ENCODE measurements at places on chromosomes 16 and 17. TPM values are rescaled to one million over a fixed set of nuclear protein-coding genes. Genes with fewer than 3 reads are reported as not detected.

DNA sequence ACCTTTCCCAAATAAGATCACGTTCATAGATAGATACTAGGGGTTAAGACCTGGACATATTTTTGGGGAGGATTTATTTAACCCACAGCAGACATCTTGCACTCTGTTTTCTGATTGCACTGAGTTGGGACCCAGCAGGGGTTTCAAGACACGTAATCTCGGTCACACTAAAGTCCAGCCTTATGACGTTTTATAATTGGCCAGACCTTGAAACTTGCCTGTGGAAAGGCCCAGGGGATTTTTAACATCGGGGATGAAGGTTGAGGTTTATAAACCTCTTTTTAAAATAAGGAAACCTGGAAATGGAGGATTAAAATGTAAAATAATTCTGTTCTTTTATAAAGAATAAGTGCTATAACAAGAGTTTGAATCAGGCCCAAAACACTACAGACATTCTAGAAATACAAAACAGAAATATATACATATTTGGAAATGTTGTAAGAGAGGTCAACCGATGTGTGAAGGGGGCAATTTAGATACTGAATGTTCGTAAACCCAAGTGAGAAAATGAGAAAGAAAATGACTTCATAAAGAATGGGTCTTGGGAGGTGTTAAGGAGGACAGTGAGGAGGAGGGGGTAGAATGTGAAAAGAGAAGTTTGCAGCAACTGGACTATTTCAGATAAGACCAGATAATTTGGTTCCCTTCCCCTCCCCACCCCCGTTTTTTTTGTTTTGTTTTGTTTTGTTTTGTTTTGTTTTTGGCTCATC lies 61.1 kb upstream of the NOL11 start:
- DNase-seq: no peak
- H3K36me3 ChIP-seq: peaks cover 4% of the 10 kb centered on the region
- no peak overlapping the region for H3K27ac ChIP-seq
- H3K27me3 ChIP-seq: no peaks in the 10 kb centered on the region
- H3K4me3 ChIP-seq: no peak overlapping the region

DNA sequence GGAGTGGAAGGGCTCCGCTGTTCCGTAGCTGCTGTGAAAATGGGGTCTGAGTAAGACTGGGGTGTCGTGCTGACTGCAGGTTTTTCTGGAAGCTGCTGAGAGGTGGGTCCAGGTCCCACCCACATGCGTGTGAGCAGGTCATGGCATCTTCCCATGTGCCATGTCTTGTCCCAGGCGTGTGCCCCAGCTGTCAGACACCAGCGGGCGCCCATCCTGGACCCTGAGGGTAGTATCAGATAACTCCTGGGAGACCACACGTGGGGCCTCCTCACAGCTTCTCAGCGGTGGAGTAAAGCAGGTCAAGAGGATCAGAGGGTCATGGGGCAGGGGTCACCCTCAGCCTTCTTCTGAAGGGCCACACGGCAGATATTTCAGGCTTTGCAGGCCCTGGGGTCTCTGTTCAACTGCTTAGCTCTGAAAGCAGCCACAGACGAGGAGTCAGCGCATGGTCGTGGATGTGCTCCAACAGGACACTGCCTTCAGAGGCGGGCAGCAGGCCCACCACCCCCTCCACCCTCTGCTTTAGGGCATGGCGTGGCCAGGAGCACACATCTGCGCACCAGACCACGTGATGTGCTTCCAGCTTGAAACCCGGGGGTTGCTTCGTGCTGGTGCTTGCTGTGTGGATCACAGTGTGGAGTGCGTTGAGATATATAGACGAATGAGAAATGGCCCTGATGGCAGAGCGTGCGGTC lies 68.7 kb downstream of the BANP start:
- H3K4me1 ChIP-seq: peaks cover 1% of the 10 kb centered on the region
- H3K36me3 ChIP-seq: peaks cover 60% of the 10 kb centered on the region
- H3K27me3 ChIP-seq: no peaks in the 10 kb centered on the region
- no peak for DNase-seq

DNA sequence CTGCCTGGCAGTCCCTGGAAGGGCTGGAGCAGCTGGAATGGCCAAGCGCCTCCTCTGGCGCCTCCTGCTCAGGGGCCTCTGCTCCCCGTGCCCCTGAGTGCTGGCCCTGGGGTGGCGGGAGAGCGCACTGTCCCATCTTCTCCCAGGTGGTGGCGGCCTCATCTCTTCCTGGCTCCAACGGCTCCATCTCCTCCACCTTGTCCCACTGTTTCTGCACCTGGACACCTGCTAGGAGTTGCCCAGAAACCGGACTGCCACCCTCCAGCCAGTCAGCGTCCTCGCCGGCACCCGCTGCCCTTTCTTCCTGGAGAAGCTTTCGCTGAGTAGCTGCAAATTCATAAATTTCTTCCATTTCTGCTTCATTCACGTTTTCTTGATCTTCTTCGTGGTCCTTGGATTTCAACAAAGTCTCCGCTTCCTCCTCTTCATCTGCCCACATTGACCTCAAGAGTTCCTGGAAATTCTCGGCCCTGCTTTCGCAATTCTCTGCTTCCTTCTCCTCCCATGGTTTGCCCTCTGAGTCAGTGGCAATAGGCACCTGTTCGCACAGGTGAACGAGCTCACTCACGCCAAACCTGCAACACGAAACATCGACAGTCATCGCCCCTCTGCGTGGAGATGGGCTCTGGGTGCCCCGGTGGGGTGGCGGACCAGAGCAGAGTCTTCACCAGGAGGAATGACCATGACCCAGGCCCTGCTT lies 13.7 kb upstream of the NLRC3 start:
- no peaks in the 10 kb centered on the region for H3K27me3 ChIP-seq
- H3K36me3 ChIP-seq: no peaks in the 10 kb centered on the region
- H3K4me3 ChIP-seq: no peak overlapping the region
- peak overlapping the region; percentile 13 for H3K27ac ChIP-seq
- H3K4me1 ChIP-seq: peaks cover 10% of the 10 kb centered on the region
- no peak for DNase-seq

DNA sequence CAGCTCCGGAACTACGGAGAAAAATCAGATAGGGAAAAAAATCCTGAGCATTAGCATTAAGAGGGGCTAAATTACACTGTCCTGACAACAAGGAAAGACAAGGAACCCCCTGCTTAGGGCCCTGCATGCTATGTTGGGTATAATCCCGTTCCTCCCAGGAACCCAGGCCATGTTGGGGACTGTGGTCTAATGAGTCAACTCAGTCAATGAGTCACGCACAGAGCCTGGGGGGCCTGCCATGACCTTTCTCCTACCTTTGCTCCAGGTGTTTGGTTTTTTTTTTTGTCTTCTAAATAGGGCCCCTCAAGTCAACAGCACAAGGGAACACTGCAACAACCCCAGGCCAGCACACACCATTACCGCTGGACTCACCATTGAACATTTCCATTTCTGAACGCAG lies 8.9 kb upstream of the ZNF200 start:
- H3K27me3 ChIP-seq: no peaks in the 10 kb centered on the region
- no peak overlapping the region for H3K27ac ChIP-seq

GRCh38 chr17:81428121-81428515 lies 32.9 kb downstream of the BAHCC1 start:
- peaks cover 57% of the 10 kb centered on the region for H3K4me1 ChIP-seq
- H3K4me3 ChIP-seq: no peak overlapping the region
- no peak overlapping the region for H3K27ac ChIP-seq
- H3K36me3 ChIP-seq: no peaks in the 10 kb centered on the region
- DNase-seq: no peak

DNA sequence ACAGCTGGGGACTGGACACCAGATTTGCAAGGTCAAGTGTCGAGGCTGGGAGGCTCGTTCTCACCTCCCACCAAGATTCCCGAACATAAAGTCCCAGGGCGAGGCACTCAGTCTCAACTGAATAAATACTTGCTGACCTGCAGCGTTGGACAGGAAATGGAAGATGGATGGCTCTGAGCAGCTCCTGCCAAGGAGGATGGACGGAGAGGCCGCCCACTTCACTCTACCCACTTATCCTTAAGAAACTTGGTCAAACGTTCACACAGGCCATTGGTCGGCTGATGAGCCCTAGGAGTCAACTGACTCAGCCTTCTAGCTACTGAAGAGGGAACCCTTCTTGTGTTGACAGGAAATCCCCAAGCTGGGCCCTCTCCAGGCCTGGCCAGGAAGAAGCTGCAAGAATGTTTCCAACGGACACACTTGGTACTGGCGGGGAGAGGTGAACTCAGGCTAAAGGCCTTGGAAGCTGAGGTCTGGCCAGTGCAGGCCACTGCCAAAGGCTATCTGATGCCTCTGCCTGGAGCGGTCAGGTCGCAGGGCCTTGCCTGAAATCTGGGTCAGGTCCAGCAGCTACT lies 50.0 kb downstream of the VAC14 start:
- DNase-seq: peak; percentile 92
- H3K27me3 ChIP-seq: no peaks in the 10 kb centered on the region
- peaks cover 42% of the 10 kb centered on the region for H3K4me1 ChIP-seq
- H3K36me3 ChIP-seq: no peaks in the 10 kb centered on the region
- H3K4me3 ChIP-seq: no peak overlapping the region

DNA sequence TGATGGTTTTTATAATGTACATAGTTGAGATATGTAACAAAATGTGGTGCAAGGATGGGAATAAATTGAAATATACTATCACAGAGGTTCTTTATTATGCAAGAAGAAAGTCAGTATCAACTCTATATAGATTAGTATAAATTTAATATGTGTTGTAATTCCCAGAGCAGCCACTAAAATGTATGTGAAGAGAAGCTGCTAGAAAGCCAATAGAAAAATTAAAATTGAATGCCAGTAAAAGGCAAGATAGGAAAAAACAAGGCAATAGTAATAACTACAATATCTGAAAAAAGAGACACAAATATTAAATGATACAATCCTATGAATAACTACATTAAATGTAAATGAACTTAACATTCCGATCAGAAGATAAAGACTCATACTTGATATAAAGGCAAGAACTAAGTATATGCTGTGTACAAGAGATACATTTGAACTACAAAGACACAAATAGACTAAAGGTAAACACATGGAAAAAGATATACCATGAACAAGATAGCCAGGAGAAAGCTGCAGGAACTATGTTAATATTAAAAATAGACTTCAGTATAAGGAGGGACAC lies 92.0 kb downstream of the ABCA8 start:
- H3K36me3 ChIP-seq: no peaks in the 10 kb centered on the region
- no peak for DNase-seq
- no peak overlapping the region for H3K27ac ChIP-seq
- no peak overlapping the region for H3K4me3 ChIP-seq
- H3K4me1 ChIP-seq: no peaks in the 10 kb centered on the region

- DNase-seq: no peak
- no peak overlapping the region for H3K4me3 ChIP-seq
- peaks cover 8% of the 10 kb centered on the region for H3K27me3 ChIP-seq
- H3K36me3 ChIP-seq: no peaks in the 10 kb centered on the region
Observed at GRCh38 chr17:11001651-11002050, 163.8 kb upstream of the PIRT start.

DNA sequence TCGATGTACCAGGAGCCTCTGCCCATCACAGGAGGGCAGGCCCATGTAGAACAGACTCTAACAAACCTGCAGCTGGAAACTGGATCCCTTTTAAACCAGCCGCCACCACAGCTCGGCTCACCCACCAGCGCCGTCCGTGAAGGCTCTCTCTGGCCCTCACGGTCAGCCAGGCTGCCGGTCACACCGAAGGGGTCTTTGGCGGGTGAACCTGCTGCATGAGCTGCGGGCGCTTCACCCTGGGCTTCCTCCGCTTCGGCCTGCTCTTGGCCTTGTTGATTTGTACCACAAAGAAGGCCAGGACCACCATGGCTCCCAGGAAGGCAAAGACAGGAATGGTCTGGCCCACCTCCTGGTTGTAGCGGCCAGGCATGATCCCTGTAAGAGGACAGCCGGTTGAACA lies 11.7 kb upstream of the SLC38A8 start:
- H3K4me3 ChIP-seq: no peak overlapping the region
- no peaks in the 10 kb centered on the region for H3K36me3 ChIP-seq

- H3K27ac ChIP-seq: no peak overlapping the region
- no peaks in the 10 kb centered on the region for H3K4me1 ChIP-seq
- DNase-seq: no peak
- H3K27me3 ChIP-seq: no peaks in the 10 kb centered on the region
- H3K36me3 ChIP-seq: no peaks in the 10 kb centered on the region
Observed at GRCh38 chr16:80573700-80574120, 32.9 kb downstream of the DYNLRB2 start.

GRCh38 chr16:3578610-3579551 lies 1.7 kb upstream of the NLRC3 start:
- H3K36me3 ChIP-seq: peaks cover 27% of the 10 kb centered on the region
- H3K27ac ChIP-seq: no peak overlapping the region
- DNase-seq: peak; percentile 67
- no peak overlapping the region for H3K4me3 ChIP-seq
- H3K4me1 ChIP-seq: peaks cover 43% of the 10 kb centered on the region

GRCh38 chr16:17149904-17150483 lies 320.8 kb downstream of the XYLT1 start:
- no peaks in the 10 kb centered on the region for H3K36me3 ChIP-seq
- DNase-seq: no peak
- no peaks in the 10 kb centered on the region for H3K27me3 ChIP-seq
- no peaks in the 10 kb centered on the region for H3K4me1 ChIP-seq

GRCh38 chr16:11049396-11050059 lies 105.2 kb downstream of the CLEC16A start:
- H3K4me3 ChIP-seq: no peak overlapping the region
- H3K27me3 ChIP-seq: no peaks in the 10 kb centered on the region
- no peak overlapping the region for H3K27ac ChIP-seq
- peaks cover 35% of the 10 kb centered on the region for H3K4me1 ChIP-seq
- no peaks in the 10 kb centered on the region for H3K36me3 ChIP-seq
- DNase-seq: no peak

- no peak overlapping the region for H3K27ac ChIP-seq
- peaks cover 96% of the 10 kb centered on the region for H3K36me3 ChIP-seq
- H3K4me1 ChIP-seq: no peaks in the 10 kb centered on the region
- DNase-seq: no peak
- no peaks in the 10 kb centered on the region for H3K27me3 ChIP-seq
- H3K4me3 ChIP-seq: no peak overlapping the region
Observed at GRCh38 chr16:89737341-89738071, 16.2 kb downstream of the ZNF276 start.

- peak within 1 kb of the TSS; percentile 29 for H3K4me3 ChIP-seq
- H3K27me3 ChIP-seq: peaks cover 97% of the 10 kb centered on the region
- no peaks in the 10 kb centered on the region for H3K36me3 ChIP-seq
- DNase-seq: no peak
Observed at GRCh38 chr16:275786-276232, at the start of gene RGS11. Gene RGS11, minus strand, starts transcription at chr16:275944. Its CDS starts 33 bp downstream, at chr16:275911.

Gene C17orf67
- polyA plus RNA-seq: 3.5 TPM

Gene TRIM65
- 30.9 TPM for polyA plus RNA-seq

Gene SMTNL2
- polyA plus RNA-seq: 17.0 TPM

Gene HOXB1
- polyA plus RNA-seq: 0.21 TPM

Gene MT1M
- 0.82 TPM for polyA plus RNA-seq

Gene MMP25
- 2.3 TPM for polyA plus RNA-seq

Gene PDILT
- not detected for polyA plus RNA-seq

Measured in left lung (tissue), 14 donors.